ENCODE measurements at places on chromosomes 3 and 15. TPM values are rescaled to one million over a fixed set of nuclear protein-coding genes. Genes with fewer than 3 reads are reported as not detected.

The CYP8B1 gene
- not detected for total RNA-seq

The FAM3D gene
- under 0.01 TPM for total RNA-seq

The SCN11A gene
- total RNA-seq, result not detected

The GALNT15 gene
- 8.7 TPM for total RNA-seq

The LRRN1 gene
- total RNA-seq, result not detected

The CCR2 gene
- not detected for total RNA-seq

The TAGLN3 gene
- total RNA-seq, result not detected

The MB21D2 gene
- total RNA-seq, result 10.3 TPM

The NR2F2 gene
- total RNA-seq, result 0.97 TPM

The CHRD gene
- total RNA-seq, result 0.15 TPM

The GUCA1C gene
- not detected for total RNA-seq

The NOX5 gene
- not detected for total RNA-seq

The GJD2 gene
- total RNA-seq, result not detected

The SPRED1 gene
- total RNA-seq, result 23.1 TPM

The CPEB1 gene
- not detected for total RNA-seq

The ST6GAL1 gene
- total RNA-seq, result 47.4 TPM

The HDC gene
- total RNA-seq, result not detected

The EOMES gene
- total RNA-seq, result not detected

The STAC gene
- not detected for total RNA-seq
